Astrocyte (in vitro differentiated cells and primary cell): ENCODE measurements at places on chromosomes 5 and 9. TPM values are rescaled to one million over a fixed set of nuclear protein-coding genes. Genes with fewer than 3 reads are reported as not detected.
A peak's percentile ranks its signal among the peaks of the same experiment; 100 is the strongest.

DNA sequence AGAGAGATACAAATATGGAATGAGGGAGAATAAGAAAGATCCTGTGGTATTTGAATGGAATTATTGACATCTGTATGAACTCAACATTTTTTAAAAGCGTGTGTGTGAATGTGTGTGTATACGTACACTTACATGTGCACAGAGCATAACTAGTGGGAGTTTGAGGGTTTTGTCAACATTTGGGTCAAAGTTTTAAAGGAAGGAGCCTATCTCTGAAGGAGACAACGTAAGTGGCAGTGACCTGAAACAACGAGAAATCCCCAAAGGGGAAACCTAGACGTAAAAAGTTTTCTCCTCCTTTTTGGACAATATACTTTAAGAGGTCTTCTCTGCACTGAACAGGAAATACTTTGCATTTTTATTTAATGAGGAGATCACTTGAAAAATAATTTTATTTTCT, 40.2 kb upstream of the DTWD2 start:
- DNase-seq: no peak

DNA sequence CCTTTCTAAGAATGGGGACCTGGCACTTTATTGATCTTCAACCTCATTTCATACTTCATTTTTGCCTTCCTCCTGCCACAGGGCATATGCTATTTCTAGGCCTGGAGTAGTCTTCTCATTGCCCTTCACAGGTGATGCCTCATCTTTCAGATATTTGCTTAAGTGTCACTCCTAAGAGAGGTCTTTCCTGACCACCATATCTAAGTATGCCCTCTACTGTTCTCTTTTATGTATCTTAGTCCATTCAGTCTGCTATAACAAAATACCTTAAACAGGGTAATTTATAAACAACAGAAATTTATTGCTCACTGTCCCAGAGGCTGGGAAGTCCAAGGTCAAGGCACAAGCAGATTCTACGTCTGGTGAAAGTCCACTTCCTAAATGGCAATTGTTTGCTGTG, 99.1 kb downstream of the ADAMTS6 start:
- DNase-seq: no peak

GRCh38 chr9:132008184-132008803, 71.4 kb downstream of the MED27 start:
- peak; percentile 52 for DNase-seq

- DNase-seq: no peak
These were observed 98.3 kb downstream of the MRPL36 start for GRCh38 chr5:1701216-1701864.

- no peak for DNase-seq
These were observed at the start of gene CTXN3 for GRCh38 chr5:127649018-127649439. CTXN3 (plus strand) TSS chr5:127649082; CDS start chr5:127657522, 8,440 bp downstream.

Gene TAF11L5
- not detected in 2 replicates for total RNA-seq
